ENCODE measurements at places on chromosomes 4 and X.

DNA sequence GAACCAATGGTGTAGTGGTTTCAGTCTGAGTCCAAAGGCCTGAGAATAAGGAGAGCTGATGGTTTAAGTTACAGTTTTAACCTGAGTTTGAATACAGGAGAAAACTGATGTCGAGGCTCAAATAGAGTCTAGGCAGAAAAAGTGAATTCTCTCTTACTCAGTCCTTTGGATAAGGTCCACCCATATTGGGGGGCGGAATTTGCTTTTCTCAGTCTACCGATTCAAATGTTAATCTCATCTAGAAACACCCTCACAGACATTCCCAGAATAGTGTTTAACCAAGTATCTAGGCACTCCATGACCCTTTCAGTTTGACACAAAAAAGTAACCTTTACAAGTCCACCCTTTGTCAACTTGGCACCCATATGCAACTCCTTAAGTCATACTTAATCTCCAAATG, 216.0 kb downstream of the GRID2 start:
- DNase-seq, result no peak

DNA sequence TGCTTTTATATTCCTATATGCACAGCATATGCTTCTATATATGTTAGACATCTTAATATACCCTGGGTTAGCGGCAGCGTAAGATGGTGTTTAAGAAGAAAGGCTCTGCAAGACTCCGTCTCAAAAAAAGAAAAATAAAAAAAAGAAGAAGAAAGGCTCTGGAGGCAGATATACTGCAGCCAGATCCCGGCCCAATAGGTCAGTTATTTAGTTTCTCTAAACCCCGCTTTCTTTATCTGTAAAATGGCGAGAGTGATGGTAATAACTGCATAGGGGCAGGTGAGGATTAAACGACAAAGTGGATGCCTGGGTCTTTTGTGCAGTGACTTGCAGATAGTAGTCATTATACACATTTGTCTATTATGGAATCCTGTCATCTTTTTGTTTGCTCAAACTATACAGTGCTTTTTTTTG, 115.2 kb downstream of the NAA11 start:
- no peak for DNase-seq

DNA sequence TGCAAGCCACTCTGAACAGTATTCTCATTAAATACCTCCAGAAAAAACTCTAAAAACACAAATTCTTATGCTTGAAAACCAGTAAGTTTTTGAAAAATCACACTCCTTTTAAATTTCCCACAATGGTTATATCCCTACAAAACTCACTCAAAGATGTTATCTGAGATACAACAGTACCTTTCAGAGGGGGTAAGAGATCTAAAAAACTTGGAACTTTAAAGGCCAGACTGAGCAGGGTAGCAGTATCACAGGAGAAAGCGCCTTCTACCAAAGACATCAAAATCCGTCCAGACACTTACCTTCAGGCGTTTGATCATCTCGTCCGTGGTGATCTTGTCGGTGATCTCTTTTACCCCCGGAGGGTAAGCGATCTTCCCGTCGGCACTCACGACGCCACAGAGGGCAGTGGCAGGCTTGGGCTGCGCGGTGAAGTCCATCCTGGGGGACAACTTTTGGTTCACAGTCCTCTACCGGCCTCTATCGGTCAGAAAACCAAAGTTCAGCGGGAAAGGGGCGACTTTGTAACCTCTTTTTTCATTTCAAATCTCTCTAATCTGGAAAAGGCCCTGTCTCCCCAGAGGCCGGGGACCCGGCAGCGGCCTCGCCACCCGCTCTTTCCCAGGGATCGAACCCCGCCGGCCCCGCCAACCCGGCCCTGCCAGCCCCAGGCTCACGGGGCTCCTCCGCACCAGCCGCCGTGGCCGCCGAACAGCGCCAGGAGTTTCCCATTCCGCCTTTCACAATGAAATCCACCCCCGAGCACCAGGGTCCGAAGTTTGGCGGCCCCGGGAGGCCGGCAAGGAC, 1.4 kb downstream of the PDS5A start:
- DNase-seq, result peak; percentile 49

GRCh38 chrX:46444011-46444410, 101.2 kb downstream of the ZNF674 start:
- no peak for DNase-seq

GRCh38 chr4:80434238-80434637, 98.7 kb downstream of the CFAP299 start:
- no peak for DNase-seq

- no peak for DNase-seq
Measured at GRCh38 chr4:11608992-11609391, 180.3 kb upstream of the HS3ST1 start.

DNA sequence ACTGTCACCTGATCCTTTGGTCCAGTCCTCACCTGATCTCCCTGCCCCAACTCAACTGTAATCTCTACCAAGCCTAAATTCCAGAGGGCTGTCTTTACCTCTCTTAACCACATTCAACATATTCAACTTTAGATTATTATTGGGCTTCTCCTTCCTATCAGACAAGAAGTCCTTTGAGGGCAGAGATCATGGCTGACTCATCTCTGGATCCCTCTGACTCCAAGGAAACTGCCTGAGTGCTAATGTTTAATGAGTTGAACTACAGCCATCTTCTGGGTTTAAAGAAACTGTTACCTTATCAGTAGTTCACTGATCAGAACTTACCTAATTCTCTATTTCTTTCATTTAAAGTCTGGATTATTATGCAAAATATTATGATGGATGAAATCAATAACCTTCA, 135.7 kb downstream of the GPC3 start:
- no peak for DNase-seq

GRCh38 chr4:14303856-14304255, 676.3 kb upstream of the BOD1L1 start:
- DNase-seq, result no peak

DNA sequence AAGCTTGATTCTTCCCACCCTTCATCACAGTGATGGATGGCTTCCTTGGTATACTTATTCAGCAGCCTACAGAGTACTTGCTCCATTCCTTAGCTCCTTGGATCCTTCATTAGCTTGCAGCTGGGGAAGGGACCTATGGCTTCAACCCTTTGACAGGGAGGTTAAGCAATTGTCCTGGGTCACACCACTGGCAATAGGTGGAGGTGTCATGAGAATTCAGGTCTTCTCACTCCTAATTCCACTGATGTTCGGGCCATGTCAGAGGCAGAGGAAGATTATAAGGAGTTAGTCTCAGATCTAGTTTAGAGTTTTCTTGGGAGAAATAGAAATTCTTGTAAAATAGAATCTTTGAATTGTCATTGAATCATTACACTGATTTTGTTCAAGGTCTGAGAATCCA, 24.5 kb downstream of the EREG start:
- DNase-seq, result no peak

GRCh38 chr4:153566631-153567150, 100.5 kb downstream of the TMEM131L start:
- DNase-seq, result no peak

DNA sequence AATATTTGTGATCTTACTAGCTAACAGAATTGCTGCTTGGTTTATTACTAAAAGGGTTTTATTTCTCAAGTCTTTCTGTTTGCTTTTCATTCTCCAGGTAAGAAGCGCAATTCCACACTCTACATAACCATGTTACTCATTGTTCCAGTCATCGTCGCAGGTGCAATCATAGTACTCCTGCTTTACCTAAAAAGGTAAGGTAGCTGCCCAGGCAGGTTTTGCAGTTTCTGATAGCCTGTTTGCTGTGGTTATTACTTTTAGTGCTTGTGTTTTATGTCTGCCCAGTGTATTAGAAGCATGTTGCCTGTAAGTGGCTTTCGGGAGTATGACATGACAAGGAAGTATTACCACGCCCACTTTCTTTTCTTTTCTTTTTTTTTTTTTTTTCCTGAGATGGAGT, 46.4 kb downstream of the IL13RA1 start:
- DNase-seq, result no peak

DNA sequence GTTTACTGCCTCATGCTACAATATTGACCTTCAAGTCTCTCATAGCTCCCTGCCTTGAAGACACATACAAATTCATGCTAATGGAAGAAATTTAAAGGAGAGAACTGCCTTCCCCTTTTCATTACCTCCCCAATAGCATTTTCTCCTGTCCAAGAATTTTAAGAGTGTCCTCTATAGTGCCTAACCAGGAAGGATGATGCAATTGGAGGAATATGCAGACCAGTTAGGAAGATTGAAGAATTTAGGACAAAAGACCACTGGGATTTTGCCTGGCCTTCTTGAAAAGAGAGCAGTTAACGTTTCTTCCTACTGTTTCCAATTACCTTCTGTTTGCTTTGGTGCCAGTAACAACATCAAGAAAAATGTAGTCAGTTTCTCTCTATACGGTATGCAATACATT, 443.9 kb downstream of the INPP4B start:
- DNase-seq, result no peak

DNA sequence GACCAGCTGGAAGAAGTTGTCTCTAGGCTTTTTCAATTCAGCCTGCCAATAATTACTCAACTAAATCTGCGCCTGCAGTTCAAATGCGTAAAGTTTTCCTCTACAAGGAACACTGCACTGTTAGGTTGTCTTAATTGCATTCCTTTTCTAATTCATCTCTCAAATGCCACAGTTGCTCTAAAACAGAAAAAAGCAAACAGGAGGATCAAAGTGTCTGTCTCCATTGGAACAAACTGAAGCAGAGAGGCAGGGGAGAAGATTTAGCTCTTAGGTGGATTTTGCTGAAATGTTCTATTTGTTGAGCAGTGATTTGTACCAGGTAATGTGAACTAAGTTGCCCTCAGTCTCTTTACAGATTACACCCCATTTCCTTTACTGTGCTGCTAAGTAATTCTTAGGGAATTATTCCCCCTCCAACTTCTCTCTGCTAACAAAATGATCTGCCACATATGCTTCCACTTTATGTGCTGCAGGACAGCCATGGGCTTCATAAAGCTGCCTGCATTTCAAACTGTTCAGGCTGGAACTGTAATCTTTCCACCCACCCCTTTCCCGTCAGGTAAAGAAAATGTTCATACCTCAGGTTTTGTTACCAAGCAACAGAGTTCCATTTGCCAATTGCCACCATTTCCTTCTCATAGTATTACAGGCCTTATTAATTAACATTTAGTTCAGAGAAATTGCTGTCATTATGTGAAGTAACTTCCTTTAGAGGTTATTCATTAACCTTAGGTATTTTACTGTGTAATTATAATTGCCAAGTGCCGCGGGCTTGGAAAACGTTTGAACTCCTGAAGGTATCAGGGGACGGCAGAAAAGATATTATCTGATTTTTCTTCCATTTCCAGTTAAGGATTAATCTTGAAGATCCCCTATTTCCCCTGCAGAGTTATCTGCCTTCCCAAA, 149.3 kb downstream of the SPRY1 start:
- DNase-seq, result no peak

- no peak for DNase-seq
Measured at GRCh38 chr4:138223231-138223910, 18.8 kb downstream of the SLC7A11 start.

DNA sequence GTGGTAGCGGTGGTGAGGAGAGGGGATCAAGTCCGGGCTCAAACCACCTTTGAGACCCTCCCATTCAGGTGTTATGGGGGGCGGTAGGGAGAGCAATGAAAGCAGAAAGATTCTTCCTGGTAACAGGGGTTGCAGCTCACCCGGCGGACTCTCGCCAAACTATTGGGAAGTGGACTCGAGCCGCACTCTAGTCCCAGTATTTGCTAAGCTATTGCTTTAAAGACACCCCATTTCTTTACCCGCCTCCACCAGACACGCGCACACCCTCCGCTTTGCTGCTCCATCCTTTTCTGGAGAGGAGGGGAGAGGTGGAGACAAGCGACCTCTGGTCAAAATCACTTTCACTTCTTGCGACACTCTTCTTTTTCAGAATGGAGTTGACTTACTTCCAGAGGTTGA, 625 bp upstream of the GABRA4 start:
- DNase-seq, result no peak

- peak; percentile 66 for DNase-seq
Measured at GRCh38 chrX:153953342-153953830, 8.9 kb upstream of the RENBP start.

DNA sequence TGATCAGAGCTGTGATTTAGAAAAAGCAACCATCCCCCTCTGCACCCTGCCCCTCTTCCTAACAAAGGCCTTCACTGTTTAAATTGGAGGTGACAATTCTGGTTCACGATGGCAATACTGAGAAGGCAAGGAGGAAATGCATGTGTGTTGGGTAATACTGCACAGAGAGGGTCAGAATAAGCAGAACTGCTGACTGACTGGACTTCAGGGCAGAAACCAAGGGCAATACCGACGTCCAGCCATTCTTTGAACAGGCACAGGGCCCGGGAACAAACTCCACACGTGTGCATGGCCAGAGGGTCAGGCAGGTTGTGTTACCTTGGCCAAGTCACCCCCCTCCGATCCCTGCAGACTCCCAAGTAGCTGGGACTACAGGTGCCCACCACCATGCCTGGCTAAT, 6.0 kb downstream of the ACSL1 start:
- DNase-seq, result no peak

DNA sequence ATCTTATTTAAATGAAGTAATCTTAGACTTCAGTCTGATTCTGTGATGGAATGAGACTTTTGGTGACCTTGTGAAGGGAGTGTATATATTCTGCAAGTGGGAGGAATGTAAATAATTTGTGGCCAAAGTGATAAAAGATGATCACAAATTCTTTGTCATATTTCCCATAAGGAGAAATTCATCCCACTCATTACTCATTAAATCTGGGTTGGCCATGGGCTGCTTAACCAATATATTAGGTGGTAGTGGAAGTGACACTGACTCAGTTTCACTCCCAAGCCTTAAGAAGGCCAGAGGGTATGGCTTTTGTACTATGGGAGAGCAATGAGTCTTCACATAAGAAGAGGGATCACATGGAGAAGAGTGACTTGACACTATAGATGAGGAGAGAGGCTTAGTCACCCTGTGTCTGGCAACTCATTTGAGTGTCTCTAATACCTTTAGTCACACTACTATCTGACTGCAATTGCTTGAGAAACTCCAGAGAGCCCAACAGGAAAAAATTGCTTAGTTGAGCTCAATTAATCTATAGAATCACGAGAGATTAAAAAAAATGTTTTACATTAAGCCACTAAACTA, 408.2 kb upstream of the PITX2 start:
- DNase-seq, result no peak

DNA sequence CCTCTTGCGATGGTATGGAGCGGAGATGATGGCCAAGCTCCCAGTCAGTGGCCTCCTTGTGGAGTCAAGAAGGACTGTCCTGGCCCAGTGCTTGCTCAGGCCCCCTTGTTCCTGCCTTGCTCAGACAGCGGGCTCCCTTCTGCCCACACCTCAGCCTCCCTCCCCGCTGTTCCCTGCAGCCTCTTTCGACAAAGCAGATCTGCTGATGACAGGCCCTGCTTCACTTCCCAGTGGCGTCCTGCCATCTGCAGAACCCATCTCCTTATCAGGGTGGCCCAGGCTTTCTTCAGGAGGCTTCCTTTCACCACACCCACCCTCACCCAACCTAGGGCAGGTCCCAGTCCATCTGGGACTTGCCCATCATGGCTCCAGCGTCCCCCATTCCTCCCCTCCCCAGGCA, 80.0 kb downstream of the CLDN34 start:
- DNase-seq, result no peak

- DNase-seq, result no peak
Measured at GRCh38 chr4:33696586-33696985, 2547.7 kb downstream of the ARAP2 start.

- no peak for DNase-seq
Measured at GRCh38 chr4:87370068-87370467, 20.9 kb downstream of the HSD17B11 start.

All from stimulated activated CD4-positive, alpha-beta T cell treated with anti-CD3 and anti-CD28 coated beads, TNF-alpha, amount 100 ng/mL, for 48 hours (primary cell).